NCI-H526 (cell line): ENCODE measurements at places on chromosomes 12 and 14.

DNA sequence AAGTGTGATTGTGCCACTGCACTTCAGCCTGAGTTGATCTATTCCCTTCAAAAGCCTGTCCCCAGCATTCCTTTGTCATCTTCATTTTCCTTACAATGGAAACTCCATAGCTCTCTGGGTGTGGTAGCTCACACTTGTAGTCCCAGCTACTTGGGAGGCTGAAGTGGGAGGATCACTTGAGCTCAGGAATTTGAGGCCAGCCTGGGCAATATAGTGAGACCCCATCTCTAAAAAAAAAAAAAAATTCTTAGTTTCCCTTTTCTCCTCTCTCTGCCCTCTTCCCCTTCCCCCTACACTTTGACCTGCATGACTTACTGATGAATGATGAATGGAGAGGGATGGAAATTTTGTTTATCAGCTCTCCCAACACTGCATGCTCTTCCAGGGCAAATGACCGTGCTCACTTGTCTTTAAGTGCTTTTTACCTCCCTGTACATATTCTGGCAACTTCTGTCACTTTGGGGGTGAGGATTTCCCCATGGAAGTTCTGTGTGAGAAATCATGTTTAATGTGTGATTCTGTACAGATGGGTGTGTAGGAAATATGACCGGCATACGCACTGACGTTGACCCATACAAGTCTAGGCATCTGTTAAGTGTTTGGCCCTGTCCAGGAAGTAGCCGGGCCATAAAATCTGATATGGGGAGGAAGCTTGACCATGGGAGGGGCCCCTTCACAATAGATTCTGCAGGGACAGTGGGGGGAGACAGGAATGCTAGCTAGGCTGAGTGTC is 65.4 kb downstream of the ZFP36L1 start:
- no peak for DNase-seq

GRCh38 chr14:101294136-101294535 is 267.2 kb upstream of the DIO3 start:
- no peak for DNase-seq

GRCh38 chr12:118325081-118325480 is 47.6 kb downstream of the TAOK3 start:
- no peak for DNase-seq

GRCh38 chr14:100159094-100159864 is at the start of gene DEGS2:
TSS of gene DEGS2 (minus strand) at chr14:100159645. CDS start at chr14:100159587, 58 bp downstream.
- peak; percentile 31 for DNase-seq

GRCh38 chr14:96205978-96206360 is 1.3 kb downstream of the BDKRB2 start:
- no peak for DNase-seq

DNA sequence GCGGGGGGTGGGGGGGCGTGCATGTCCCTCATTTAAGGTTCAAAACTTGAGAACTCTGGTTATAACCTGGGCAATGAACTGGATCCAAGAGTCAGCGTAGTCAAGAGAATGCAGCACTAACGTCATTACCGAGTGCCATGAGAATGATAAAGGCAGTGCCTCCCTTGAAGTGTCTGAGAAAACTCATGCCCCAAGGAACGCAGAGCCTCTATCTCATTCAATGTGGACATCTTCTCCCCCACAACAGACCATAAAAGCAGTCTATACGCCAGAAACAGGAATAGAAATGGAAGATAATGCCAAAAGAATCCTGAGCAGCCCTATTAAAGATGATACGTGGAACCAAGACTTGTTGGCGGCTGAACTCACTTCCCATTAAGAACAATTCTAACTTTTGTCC is 208.6 kb downstream of the MED13L start:
- no peak for DNase-seq

GRCh38 chr12:114949058-114949820 is 265.3 kb upstream of the TBX3 start:
- DNase-seq = no peak

DNA sequence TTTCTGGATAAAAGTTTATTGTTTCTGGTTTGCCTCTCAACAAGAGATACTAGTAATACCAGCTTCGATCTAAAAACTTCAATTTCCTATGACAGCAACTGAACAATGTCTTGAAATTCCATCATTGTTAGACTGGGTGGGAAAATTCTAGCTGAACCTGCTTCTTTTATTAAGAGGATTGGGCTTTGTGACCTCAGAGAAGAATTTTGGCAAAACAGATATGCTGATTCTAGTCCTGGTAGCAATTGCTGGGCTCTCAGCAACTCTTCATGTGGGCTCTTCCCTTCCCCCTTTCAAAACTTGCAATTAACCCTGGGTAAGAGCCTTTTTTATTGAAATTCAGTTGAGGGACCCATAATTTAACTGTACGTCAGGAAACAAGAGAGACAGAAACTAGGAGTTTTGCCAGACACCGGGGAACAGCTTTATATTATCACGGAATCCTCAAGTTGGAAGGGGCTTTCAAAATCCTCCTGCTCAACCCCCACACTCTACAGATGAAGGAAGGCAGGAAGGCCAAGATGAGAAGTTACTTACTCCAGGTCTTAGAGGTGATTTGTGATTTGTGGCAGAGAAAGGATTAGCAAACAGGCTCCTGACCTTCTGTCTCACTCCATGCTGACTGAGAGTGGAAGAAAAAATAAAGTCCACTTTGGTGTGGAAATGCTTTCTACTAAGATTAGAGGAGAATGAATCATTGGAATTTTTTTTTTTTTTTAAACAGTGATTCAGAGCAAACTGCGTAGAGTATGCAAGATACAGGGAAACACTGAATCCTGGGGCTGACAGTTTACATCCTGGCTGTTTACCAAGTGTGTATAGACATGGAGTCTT is 239.0 kb upstream of the ATP2B1 start:
- DNase-seq = no peak

GRCh38 chr14:64663174-64663573 is 41.0 kb upstream of the PLEKHG3 start:
- peak; percentile 14 for DNase-seq

DNA sequence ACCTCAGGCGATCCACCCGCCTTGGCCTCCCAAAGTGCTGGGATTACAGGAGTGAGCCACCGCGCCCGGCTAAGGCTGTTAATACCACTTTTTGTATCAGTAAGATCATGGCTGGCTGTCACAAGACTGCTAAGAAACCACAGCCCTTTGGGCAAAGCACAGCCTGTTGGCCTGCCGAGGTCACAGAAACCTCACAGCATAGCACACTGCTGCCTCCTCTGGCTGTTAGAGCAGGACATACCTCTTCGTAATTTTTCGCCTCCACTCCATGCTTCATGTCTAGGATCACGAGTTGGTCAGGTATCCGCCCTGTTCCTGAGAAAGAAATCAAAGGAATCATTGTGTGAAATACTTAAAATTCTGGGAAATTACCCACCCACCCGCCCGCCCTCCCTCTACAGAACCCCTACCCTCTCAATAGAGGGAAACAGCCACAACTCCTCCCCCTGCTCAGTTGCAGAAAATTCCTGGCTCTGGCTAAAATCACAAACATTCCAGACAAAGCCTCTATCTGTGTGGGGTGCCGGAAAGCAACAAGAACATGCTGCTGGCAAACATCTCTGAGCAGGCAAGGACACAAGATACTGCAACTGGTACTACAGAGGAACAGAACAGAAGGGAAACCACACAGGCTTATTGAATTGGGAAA is 20.7 kb upstream of the NEK9 start:
- DNase-seq = no peak

DNA sequence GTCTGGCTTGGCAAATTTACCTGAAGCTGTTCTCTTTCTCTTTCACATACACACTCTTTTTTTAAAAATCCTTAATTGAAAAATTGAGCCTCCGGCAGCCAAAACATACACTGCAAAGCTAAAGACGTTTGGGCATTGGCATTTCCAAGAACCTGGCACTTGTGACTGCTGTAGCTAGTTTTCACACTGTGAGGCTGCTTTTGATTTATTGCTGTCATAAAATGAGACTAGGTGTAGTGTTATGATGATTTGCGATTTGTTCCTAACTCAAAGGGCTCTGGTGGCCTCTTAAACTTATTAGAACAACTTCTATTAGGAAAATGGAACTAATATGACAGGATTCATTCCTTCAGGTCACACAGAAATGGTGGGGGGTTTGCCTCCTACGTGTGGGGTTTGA is 377.1 kb upstream of the FAR2 start:
- no peak for DNase-seq

GRCh38 chr12:92289629-92290349 is 144.1 kb upstream of the BTG1 start:
- DNase-seq = peak; percentile 96

- DNase-seq = no peak
Measured at GRCh38 chr12:124868252-124869058, 4.8 kb upstream of the SCARB1 start.

GRCh38 chr14:56098021-56098420 is 20.2 kb upstream of the PELI2 start:
- DNase-seq = no peak

DNA sequence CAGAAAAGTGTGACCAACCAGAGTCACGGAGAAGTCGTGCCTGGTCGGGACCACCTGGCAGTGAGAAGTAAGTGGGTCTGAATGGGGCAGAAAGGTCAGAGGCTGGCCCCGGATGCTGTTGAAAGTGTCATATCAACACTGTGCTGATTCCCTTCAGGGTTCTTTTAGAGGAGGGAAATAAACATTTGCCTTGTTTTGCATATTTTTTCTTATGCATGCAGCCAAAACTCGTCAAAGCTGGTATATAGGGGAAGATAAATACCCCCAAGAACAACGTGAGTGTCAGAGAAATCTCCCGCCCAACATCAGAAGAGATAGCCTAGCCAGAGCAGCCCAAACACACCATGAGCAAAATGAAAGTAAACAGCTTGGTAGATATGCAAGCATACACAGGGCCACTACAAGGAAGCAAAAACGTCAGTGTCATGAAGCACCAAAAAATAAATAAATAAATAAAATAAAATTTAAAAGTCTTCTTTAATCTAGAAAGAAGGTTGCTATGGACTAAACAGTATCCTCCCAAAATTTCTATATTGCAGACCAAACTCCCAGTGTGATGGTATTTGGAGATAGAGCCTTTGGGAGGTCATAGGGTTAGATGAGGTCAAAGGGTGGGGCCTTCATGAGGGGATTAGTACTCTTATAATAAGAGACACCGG is 22.1 kb downstream of the EIF5 start:
- DNase-seq = peak; percentile 91

- DNase-seq = no peak
Measured at GRCh38 chr14:102080183-102081080, 6.4 kb downstream of the HSP90AA1 start.

- no peak for DNase-seq
Measured at GRCh38 chr14:100828031-100828769, 2.3 kb downstream of the MEG3 start.

GRCh38 chr12:98698603-98699463 is 53.7 kb downstream of the APAF1 start:
- peak; percentile 68 for DNase-seq

DNA sequence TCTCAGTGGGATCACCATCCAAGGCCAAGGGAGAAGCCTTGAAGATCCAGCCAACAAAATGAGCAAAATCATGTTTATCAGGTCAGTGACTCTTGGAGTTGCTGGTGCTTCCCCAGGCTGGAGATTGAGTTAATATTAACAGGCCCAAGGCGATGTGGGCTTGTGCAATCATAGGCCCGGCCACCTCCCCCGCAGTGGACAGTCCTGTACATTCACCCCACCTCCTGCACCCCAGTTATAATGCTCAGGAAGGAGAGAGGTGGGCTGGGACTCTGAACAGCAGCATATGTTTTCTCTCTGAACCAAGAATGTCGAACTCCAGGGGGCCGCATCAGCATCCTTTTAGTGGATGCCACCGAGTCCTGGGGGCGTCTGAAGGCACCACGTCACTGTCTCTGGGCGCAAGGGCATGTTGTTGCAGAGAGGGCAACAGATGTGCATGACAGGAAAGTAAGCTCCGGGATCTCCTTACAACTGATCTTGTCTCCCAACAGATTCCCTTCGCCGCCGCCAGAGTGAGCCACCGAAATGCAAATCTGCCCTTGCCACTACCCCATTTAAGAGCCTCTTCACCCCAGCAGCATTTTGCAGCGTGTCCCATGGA is 32.2 kb upstream of the SERPINA6 start:
- peak; percentile 45 for DNase-seq

DNA sequence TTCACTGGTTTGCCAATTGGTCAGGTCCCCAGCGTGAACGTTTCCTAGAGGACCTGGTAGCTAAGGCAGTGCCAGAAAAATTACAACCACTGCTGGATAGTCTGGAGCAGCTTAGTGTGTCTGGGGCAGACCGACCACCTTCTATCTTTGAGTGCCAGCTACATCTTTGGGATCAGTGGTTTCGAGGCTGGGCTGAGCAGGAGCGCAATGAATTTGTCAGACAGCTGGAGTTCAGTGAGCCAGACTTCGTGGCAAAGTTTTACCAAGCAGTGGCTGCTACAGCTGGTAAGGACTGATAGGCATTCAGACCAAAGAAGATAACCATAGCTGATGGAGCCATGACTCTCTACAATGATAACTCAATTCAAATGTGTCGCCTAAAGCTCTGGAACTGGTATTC is 2.5 kb downstream of the C14orf119 start:
- DNase-seq = no peak

DNA sequence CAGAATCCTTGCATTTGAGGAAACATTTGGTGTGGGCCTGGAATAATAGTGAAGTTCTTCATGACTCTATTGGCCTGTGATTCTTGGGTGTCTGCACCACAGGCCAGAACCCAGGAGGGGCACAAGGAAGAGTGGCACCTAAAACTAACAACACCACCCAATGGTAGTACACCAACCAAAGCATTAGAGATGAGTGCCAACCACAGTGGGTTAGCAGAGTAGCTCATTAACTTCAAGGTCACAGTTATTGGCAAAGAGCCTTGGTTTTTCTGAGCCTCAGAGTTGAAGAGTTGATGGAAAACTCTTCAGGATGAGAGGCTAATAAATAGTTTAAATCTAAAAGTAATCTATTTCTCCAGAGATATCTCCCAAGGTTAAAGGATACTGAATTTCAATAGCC is 57.0 kb downstream of the HELB start:
- no peak for DNase-seq

DNA sequence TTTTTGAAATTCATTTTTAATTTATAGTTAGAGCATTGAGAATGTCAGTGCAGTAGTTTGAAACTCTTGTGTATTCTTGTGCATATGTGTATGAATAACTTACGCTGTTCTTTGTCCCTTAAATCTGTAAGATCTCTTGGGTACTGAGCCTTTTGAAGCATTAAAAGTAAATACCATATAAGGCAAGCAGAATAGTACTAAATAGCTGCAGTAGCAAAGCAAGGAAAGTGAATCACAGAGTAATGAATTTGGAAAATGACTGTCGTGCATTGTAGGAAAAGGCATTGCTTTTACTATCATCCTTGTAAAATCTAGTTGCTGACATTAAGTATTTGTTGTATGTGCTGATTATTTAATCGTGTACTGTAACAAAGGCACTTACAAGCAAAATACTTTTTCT is 12.1 kb downstream of the CNOT2 start:
- DNase-seq = no peak

- DNase-seq = no peak
Measured at GRCh38 chr14:31122098-31122611, 85.4 kb downstream of the HECTD1 start.
